ENCODE measurements at places on chromosomes 1 and 21.
A peak's percentile ranks its signal among the peaks of the same experiment; 100 is the strongest.

DNA sequence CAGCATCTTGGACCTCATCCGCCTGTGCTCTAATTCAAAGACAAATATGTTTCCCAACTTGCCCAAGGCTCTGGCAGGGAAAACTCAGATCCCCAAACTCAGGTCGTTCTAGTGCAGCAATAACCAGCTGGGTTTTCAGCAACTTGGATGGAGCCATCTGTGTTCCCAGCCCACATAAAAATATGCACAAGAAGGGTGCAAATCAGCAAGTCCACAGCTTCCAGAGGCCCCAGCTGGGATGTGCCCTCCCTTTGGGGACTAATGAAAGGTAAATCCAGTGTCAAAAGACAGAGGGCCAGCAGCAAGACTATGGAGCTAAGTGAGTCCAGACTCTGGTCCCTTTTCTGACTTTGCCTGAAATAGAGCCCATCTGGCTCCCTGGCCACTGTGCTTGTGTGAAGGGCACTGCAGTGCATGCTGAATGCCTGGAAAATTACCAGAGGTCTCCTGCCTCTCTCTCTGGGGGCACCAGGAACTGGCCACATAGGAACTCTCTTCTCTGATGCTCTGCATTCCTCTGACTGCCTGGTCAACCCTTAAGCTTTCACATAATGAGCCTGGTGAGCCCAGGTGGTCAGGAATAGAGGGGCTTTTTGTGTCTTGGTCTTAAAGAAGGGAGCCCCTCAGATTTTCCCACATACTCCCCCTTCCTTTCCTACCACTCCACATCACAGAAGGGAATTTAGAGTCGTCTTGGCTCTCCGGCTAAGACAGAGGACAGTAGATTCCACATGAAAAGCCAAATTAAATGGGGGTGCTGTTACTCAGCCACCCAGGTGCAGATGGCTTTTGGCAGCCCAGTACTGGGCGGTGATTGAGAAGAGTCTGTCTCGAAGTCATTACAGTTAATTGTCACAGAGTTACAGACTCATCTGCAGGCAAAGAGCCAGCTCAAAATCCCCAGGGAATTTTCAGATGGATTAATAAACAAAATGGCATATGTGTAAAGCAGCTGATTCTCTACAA is 88.1 kb upstream of the C1orf21 start:
- peak; percentile 57 for DNase-seq

DNA sequence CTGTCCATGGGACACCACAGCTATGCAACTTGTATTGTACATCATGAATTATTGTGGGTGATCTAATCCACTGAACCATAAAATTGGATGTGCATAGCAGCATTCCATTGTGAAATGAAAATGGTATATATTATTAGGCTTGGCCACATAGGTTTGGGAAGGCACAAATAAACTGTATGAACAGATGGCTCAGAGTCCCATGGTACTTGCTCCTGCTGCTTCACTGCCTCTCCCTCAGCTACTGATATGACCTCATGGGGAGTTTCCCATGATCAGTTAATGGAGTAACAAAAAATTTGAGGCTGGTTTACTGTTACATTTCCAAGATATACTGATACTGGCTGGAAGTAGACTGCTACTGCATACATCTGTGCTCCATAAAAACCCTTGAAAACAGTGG is 152.7 kb upstream of the NEGR1 start:
- DNase-seq: peak; percentile 41

DNA sequence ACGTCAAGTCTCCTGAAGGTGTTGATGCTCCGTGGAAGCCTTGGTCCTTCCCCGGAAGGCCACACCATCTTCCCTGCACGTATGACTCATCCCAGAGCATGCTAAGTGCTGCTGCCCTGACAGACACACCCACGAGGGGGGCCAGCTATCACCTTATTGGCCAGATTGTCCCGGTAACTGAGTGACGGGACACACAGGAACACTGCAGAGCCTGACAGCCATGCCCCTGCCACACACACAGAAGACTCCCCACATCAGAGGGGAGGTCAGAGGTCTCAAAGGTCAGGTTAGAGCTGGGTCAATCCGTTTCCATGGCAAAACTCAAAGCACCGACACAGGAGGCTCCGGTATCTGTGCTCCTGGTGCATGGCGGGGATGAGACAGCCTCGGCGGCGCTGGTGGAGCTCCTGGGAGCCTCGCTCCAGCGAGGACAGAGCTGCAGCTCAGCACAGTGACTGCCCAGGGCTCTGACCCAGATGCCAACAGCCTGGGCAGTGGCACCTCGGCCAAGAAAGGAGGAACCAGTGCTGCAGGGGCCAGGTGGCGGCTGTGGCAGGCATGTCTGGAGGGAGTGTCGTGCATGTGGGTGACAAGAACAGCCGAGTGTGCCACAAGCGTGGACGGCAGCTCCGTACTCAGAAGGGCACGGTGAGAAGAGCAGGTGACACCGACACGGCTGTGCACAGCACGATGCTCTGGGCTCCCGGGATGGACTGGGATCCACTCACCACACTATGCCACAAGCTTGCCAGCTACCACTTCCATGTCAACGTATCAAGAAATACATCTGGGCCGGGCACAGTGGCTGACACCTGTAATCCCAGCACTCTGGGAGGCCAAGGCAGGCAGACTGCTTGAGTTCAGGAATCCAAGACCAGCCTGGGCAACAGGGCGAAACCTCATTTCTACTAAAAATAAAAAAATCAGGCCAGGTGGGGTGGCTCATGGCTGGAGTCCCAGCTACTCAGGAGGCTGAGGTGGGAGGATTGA is 14.8 kb upstream of the TMEM240 start:
- peak; percentile 77 for DNase-seq

GRCh38 chr1:206786212-206786886 is 14.1 kb upstream of the IL10 start:
- no peak for DNase-seq

DNA sequence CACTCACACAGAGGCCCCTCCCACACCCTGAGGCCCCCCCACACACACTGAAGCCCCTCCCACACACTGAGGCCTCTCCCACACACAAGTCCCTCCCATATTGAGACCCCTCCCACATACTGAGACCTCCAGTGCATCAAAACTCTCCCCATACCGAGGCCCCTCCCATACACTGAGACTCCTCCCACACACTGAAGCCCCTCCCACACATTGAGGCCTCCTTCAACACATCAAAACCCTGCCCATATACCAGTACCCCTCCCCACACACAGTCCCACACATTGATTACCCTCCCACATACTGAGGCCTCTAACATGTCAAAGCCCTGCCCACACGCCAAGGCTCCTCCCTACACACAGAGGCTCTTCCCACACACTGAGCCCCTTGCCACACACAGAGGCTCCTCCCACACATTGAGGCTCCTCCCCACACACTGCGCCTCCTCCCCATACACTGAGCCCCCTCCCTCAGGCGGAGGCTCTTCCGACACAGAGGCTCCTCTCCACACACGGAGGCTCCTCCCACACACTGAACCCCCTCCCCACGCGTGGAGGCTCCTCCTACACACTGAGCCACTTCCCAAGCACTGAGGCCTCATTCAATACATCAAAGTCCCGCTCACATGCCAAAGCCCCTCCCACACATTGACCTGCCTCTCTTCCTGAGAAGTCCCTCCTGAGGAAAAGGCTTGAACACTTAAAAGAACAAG is 392.3 kb downstream of the CAMTA1 start:
- DNase-seq: no peak

GRCh38 chr1:41887365-41887764 is 31.4 kb downstream of the HIVEP3 start:
- no peak for DNase-seq

DNA sequence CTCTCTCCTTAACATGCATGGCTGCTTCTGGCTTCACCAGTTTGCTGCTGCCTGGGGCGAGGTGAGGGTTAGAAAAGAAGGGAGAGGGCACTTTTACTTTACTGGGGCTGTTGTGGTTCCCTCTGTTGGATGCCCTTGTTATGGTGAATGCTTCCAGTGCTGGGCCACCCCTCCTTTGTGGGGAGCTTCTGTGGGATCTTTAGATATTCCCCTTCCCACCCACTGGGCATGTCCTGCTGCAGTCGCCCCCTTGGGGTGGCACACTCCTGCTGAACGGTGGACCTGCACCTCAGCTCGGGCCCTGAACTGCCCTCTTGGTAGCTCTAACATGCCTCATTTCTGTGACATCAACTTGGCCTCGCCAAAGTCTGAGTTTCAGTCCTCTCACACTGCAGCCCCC is 6.0 kb downstream of the TNN start:
- DNase-seq: no peak

DNA sequence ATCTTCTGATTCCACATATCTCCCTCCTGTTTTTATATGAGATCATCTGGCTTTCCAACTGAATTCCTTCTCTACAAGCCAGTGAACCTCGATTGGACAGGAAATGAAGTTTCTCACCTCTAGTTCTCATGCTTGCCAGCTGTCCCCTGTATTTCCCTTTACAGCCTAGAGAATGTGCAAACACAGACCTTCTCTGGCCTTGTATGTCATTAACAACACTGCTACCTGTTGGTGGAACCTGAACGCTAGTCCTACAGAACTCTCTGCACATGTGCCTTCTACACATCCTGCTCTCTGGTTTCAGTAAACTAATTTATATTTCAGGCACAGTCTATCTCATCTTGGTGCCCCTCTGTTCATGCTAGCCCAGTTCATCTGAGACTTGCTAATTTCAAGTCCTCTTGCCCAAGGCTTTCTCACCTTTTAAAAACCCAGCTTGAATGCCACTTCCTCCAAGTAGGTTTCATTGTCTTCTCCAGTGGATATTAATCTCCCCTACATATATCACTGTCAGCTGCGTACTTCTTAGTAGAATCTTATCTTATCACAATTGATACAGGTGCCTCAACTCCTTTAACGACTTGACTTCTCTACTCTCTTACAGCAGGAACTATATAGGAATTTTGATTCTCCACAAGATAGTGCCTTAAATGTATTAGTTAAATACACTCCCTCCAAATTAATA is 549.9 kb downstream of the PLPP3 start:
- DNase-seq: no peak

DNA sequence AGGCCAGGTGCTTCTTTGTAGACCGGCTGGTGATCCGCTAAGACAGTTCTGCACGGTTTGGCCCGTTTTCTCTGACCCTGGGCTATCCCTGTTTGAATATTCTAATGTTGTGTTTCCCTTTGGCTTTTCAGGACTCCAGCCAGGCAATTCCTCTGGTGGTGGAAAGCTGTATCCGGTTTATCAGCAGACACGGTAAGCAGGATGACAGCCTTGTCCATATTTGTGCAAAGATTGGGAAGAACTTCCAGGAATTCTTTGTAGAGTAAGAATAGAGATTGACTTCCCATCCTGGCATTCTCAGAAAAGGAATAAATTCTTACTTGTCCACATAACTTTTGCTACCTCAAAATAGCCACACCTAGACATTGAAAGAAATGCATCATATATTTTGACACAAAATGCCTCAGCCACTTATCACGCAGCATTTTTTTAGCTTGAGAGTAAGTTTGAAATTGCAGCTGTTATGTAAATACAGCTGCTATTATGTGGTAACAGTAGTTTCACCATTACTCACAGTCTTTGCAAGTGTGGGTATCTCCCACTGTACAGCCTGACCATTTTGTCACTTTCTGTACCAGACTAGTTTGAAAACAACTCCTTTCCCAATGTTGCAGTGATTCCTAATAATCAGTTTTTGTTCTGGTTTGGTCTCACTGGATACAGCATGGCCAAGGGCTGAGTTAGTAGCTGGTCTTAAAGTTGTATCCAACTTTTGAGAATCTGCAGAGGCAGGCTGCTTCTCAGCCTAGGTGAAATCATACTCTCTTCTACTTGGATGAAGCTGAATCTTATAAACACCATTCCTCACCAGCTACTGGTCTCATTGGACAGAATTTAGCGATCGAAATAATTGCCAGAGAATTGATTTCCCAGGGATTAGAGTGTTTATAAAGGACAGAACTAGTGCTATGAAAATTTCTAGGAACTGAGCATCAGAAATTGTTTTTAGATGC is 40.0 kb upstream of the IKBKE start:
- peak; percentile 57 for DNase-seq

DNA sequence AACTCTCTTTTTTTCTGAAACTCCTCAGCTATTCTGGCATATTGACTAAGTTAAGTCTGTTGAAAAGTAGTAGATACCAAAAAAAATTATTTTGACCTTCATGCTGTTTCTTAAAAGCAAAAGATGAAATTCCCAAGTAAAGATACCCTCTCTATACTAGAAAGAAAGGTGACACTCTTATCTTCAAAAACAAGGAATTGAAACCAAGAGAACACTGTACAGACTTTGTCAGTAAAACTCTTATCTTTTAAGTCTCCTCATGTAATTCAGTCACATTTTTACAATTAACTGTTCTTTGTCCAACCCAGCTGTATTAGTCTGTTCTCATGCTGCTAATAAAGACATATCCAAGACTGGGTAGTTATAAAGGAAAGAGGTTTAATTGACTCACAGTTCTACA is 496.2 kb downstream of the LTN1 start:
- DNase-seq: no peak

DNA sequence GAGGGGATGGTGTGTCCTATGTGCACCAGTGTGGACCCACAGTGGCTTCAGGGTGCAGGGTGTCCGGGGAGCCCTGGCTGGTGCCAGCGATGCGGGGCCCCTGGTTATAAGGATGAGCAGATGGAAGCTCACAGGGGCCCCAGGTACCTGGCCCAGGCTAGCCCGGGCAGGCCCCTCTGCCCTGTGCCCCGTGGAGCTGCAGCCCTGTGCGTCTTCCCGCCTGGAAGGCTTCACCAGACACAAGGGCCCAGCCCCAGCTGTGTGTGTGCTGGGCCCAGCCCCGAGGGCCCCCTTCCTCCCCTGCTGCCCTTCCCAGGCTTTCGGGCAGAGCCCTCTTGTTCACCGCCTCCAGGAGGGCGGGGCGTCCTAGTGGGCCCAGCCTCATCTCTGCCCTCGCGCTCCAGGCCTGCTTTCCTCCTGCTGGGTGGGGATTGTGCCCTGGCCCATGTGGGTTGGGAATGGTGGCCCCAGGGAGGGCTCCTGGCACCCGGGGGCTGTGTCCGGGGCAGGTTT is 15.9 kb downstream of the PFKL start:
- no peak for DNase-seq

GRCh38 chr1:115176189-115176588 is 86.9 kb upstream of the TSPAN2 start:
- no peak for DNase-seq

- DNase-seq: no peak
Measured at GRCh38 chr21:29184037-29184436, 53.6 kb downstream of the MAP3K7CL start.

DNA sequence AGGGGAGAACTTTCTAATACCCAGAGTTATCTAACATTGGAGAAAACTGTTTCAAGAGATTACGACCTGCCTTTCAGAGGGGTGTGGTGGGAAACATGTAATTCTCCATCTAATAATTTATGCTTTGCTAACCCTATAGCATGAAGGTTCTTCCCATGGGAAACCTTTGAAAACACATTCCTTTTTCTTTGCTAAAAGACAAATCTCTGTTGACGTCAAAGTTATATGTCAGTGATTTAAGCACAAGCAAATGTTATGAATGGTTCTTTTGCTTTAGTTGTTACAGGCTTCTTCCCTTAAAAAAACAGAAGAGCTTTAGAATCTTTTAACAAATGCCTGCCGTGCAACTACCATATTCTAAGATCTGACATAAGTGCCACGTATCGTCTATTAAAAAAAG is 19.2 kb downstream of the FMO2 start:
- DNase-seq: no peak

DNA sequence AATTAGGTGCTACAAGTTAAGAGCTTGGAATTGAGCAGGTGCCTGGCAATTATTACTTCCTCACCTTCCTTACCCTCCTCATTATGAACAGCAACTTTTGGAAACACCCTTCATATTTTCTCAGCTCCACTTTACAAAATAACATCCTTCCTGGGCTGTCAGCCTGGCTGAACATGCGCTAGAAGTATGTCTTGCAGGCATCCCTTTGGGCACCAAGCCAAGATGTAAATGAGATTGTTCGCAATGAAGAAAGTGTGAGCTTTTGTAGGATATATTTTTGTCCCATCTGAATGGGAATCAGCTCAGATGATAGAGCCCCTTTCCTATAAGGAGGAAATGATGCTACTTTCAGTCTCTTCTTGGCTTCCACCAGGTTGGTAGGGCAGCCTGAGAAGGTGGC is 245.9 kb downstream of the KAZN start:
- no peak for DNase-seq
